Activated T-helper 17 cell treated with anti-CD3 and anti-CD28 coated beads, Interleukin-2, amount 50 U/mL, for 72 hours (primary cell): ENCODE measurements at places on chromosomes 3 and 15. TPM values are rescaled to one million over a fixed set of nuclear protein-coding genes. Genes with fewer than 3 reads are reported as not detected.
A peak's percentile ranks its signal among the peaks of the same experiment; 100 is the strongest.

GRCh38 chr3:43638594-43639447 is 17.0 kb upstream of the ANO10 start:
- peak; percentile 65 for ATAC-seq

- no peak for ATAC-seq
Measured at GRCh38 chr3:188046561-188047211, 107.3 kb upstream of the LPP start.

DNA sequence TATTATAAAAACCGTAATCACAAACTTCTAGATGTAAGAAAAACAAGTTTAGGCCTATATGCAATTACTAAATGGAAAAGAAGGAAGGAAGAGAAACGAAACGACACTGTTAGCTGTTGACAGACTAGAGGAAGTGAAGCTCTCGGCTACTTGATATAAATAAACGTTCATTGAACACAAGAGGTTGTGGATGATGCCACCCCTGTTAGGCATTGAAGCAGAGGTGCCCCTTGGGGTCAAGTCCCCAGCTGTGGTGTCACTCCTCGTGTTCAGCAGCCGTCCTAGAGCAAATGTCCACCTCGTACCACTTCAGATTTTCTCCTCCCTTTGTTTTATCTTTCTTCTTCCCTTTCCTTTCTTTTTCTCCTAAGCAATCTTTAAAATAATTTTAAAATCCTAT is 146.5 kb upstream of the UBE2E1 start:
- no peak for ATAC-seq

DNA sequence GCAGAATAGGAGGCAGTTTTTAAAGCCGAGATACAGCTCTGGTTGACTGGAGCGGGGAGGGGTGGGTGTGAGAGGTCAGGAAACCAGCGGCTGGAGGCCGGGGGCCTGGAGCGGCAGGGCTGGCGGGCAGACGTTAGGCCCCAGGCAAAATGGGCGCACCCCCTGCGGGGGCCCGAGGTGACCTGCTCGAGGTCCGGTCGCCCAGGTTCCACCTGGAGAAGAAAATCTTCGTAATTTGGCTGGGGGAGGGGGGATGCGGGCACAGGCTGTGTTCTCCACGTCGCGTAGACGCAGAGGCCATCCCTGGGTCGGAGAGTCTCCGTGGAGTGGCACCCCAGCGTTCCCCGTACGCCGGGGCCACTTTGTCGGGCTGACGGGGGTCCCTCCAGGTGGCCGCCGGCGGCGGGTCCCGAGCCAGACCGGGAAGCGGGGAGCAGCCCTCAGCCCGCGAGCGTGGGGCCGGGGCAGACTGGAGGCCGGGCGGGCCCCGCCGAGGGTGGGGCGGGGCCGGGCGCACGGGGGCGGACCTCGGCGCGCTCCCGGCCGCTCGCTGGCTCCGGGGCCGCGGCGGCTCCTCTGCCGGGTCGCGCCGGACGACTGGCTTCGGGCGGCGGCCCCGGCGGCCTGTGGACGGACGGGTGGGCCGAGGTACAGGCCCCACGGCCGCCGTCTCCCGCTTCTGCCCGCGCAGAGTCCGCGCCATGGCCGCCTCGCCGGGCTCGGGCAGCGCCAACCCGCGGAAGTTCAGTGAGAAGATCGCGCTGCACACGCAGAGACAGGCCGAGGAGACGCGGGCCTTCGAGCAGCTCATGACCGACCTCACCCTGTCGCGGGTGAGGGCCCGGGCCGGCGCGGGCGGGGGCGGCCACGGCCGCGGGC is at the start of gene CRTC3:
TSS of gene CRTC3 (plus strand) at position 553 of the 879 bp plus-strand sequence. CDS start at position 702, 149 bp downstream.
- peak; percentile 92 for ATAC-seq

- no peak for ATAC-seq
Measured at GRCh38 chr15:79315623-79316328, 4.9 kb downstream of the TMED3 start.

DNA sequence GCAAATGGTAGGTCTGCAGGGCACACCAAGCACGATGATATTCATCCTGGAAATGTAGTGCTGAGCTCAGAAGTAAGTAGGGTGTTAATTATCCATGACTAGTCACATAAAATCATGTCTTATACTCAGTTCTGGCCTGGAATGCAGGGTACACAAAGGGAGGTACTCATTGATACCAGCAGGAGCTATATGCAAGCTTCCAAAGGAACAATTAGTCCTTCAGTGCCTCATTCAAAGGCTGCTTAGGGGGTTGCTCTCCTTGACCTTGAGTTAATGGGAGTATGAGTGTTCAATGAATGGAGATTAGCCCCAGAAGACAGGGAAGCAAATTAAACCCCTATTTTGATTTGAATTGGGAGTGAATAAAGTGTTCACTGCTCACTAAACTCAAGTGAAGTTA is 38.3 kb downstream of the CNTN6 start:
- no peak for ATAC-seq

GRCh38 chr3:101936419-101937356 is 87.4 kb downstream of the NFKBIZ start:
- ATAC-seq = peak; percentile 91

DNA sequence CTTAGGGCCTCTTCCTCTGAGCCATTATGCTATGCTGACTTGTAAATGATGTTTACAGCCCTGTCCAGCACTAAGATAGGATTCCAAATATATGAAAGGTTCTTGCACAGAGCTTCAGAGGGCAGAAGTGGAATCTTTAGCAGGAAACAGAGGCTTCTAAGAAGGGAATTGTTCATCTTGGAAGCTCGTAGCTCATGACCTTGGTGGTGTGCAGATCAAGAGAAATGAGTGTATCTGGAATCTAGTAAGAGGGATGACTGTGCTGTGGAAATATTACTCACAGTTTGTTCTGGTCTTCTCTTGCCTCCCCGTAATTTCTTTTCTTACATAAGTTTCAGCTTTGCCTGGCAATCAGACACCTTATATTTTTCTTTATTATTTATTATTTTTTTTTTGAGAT is 175.8 kb downstream of the SPATA16 start:
- no peak for ATAC-seq

DNA sequence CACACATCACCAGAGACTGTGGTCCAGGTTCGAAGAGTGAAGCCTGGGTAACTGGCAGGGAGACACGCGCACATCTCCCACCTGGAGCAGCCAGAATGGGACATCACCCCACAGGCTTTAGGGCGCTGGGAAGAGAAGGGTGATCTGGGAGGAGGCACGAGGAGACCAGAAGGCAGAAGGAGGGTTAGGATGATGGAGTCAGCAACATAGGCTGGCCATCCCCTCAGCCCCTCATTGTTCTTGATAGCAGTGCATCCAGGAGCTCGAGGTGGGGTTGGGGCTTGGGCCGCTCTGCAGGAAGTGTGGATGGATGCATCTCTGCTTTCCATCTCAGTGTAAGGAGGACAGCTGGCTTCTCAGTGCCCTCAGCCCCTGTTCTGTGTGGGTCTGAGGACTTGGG is 15.2 kb downstream of the PLA2G4F start:
- no peak for ATAC-seq

GRCh38 chr15:78182821-78183220 is 33.7 kb downstream of the IDH3A start:
- no peak for ATAC-seq

GRCh38 chr3:195451373-195452015 is 8.7 kb upstream of the ACAP2 start:
- ATAC-seq = no peak

Gene TMCO5A
- total RNA-seq = not detected

Gene DENND6A
- total RNA-seq = 18.3 TPM

Gene NPAP1
- not detected for total RNA-seq

Gene IL17RB
- 1.8 TPM for total RNA-seq
